Fibroblast of lung (primary cell): ENCODE measurements at places on chromosomes 3 and 15.
A peak's percentile ranks its signal among the peaks of the same experiment; 100 is the strongest.

GRCh38 chr15:41813426-41813825 is 14.5 kb upstream of the JMJD7 start:
- DNase-seq: no peak

- peak; percentile 26 for DNase-seq
Measured at GRCh38 chr3:190322604-190323245, 479 bp upstream of the CLDN1 start.

GRCh38 chr3:182491577-182491976 is 301.7 kb upstream of the ATP11B start:
- DNase-seq: no peak

GRCh38 chr3:140007081-140007480 is 72.1 kb downstream of the CLSTN2 start:
- DNase-seq: no peak

- no peak for DNase-seq
Measured at GRCh38 chr15:88985547-88986393, 72.6 kb upstream of the MFGE8 start.

GRCh38 chr3:27535809-27536392 is 51.7 kb upstream of the SLC4A7 start:
- no peak for DNase-seq

DNA sequence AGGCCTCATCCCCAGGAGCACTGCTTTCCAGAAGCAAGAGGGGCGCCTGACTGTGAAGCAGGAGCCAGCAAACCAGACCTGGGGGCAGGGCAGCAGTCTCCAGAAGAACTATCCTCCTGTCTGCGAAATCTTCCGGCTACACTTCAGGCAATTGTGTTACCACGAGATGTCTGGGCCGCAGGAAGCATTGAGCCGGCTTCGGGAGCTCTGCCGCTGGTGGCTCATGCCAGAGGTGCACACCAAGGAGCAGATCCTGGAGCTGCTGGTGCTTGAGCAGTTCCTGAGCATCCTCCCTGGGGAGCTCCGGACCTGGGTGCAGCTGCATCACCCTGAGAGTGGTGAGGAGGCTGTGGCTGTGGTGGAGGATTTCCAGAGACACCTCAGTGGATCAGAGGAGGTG is 2.1 kb downstream of the ZKSCAN7 start:
- no peak for DNase-seq

GRCh38 chr3:78148986-78149717 is 1109.3 kb downstream of the ROBO2 start:
- peak; percentile 63 for DNase-seq

- DNase-seq: peak; percentile 84
Measured at GRCh38 chr3:55488398-55489055, 1.4 kb upstream of the WNT5A start.

- DNase-seq: peak; percentile 93
Measured at GRCh38 chr15:99704444-99704838, 28.8 kb downstream of the LYSMD4 start.

GRCh38 chr3:69201658-69202057 is 79.3 kb upstream of the LMOD3 start:
- no peak for DNase-seq

GRCh38 chr15:59587085-59587826 is 24.3 kb upstream of the GCNT3 start:
- DNase-seq: no peak
